NCI-H146 (cell line): ENCODE measurements at places on chromosomes 1 and 21.

GRCh38 chr1:37305108-37305507 lies 169.3 kb upstream of the ZC3H12A start:
- no peak for DNase-seq

DNA sequence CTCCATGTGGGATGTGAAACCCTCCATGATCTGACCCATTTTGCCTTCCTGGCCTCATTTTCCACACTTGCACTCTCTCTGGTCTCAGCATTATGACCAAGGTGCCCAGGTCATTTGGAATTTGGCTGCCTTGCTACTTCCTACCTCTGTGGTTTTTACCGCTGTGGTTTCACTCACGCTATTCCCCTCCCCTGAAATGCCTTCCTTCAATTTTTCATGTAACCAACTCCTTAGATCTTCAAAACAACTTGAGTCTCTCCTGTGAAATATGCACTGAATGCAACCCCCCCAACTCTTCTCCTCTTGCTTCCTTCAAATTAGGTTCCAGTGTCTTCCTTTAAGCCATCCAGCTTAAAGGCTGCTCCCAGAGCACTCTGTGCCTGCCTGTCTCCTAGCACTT lies 50.1 kb downstream of the PHC2 start:
- no peak for DNase-seq

DNA sequence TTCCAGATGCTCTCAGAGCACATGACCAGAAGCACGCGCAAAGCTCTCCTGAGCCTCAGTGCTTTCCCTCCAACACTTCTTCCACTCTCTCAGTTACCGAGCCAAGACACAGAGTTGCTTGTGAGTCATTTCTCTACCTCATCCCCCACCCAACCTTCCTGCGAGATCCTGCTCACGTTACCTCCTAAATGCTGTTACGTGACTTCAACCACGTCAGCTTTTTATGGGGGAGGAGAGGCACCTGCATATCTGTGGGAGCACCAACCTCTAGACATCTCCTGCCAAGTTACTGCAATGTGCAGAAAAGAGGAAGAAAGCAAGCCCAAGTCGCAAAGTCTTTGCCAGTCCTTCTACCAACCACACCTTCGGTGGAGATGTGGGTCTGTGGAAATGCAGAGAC lies 27.2 kb upstream of the ERG start:
- DNase-seq = no peak

- no peak for DNase-seq
Measured at GRCh38 chr1:160708801-160709200, 2.8 kb downstream of the CD48 start.

- no peak for DNase-seq
Measured at GRCh38 chr1:30689901-30690645, 33.3 kb downstream of the MATN1 start.

DNA sequence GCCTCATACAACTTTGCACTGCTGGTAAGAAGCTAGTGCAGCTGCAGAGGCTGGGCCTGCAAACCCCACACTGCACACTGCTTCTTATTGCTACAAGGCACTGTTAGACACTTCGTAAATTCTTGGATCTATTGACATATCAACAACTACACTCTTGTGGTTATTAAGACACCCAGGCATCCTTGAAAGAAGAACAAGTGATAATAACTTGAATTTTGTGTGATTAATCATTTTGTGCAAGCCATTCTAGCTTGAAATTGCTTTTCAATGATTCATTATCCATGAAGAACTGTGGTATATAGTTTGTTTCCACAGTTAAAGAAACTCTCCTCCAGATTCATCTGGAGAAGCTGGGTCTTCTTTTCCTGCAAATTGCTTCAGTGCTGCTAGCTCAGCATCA lies 33.7 kb upstream of the IFI44L start:
- no peak for DNase-seq
